ENCODE measurements at places on chromosomes 6 and 20. TPM values are rescaled to one million over a fixed set of nuclear protein-coding genes. Genes with fewer than 3 reads are reported as not detected.

Gene AKAP12
- 66.5 TPM for polyA plus RNA-seq

Gene CNR1
- 0.69 TPM for polyA plus RNA-seq

- peak; percentile 43 for DNase-seq
These were observed 32.3 kb upstream of the SCUBE3 start for GRCh38 chr6:35181308-35181932.

DNA sequence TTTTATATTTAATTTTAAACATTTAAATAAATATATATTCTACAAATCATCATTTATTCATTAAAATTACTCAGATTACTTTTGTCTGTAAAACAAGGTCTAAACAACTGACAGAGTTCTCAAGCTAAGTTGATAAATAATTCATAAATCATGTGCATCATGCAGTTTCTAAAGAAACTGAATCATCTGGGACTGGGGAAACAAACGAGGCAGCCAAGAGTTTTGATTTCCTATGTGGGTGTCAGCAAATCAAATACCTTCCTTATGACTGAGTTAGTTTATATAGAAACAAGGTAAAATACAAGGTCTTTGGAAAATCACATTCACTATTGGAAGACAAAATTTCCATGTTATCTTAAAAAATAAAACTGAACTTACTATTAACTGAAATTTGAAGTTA lies 149.9 kb upstream of the BEND6 start:
- DNase-seq: no peak

- peak; percentile 78 for DNase-seq
These were observed 18.5 kb upstream of the WFDC10A start for GRCh38 chr20:45611054-45611453.

GRCh38 chr6:33126101-33126714 lies 50.4 kb downstream of the HLA-DPB1 start:
- DNase-seq: peak; percentile 78

GRCh38 chr20:13455713-13456112 lies 183.0 kb downstream of the TASP1 start:
- peak; percentile 39 for DNase-seq

- DNase-seq: no peak
These were observed 351.6 kb upstream of the CNR1 start for GRCh38 chr6:88517737-88518136.

- no peak for DNase-seq
These were observed 23.1 kb downstream of the VPS52 start for GRCh38 chr6:33248643-33248931.

GRCh38 chr6:44004625-44005506 lies 122.4 kb downstream of the MRPL14 start:
- no peak for DNase-seq

- DNase-seq: no peak
These were observed 70.7 kb upstream of the POPDC3 start for GRCh38 chr6:105250533-105250932.

GRCh38 chr6:138194287-138194686 lies 24.0 kb downstream of the PBOV1 start:
- no peak for DNase-seq
